Islet precursor cell (in vitro differentiated cells): ENCODE measurements at places on chromosomes 7 and 10.

DNA sequence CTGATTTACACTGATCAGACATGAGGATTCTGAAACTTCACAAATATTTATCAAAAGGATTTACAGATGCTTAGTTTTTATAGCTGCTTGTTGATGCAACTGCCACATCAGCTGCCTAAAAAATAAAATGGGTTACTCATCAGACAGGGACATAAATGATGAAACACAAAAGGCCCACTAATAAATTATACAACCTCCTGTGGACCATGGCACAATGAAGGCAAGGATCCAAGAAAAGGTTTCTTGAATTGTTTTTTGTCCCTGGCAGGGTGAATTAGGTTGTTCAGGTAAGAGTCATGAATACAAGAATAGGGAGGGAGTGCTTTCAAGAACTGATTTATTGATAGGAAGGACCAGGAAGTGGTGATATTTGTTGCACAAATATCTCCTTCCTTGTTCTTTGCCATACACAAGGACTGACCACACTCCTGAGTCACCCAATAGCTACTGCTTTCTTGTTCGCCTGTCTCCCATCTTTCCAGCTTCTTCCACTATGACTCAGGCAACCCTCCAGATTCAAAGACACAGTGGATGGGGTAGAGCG is 234.5 kb downstream of the AHR start:
- no peak for DNase-seq

GRCh38 chr10:49350846-49351532 is 44.9 kb downstream of the DRGX start:
- peak; percentile 21 for DNase-seq

GRCh38 chr7:11951909-11952308 is 119.9 kb upstream of the THSD7A start:
- no peak for DNase-seq

DNA sequence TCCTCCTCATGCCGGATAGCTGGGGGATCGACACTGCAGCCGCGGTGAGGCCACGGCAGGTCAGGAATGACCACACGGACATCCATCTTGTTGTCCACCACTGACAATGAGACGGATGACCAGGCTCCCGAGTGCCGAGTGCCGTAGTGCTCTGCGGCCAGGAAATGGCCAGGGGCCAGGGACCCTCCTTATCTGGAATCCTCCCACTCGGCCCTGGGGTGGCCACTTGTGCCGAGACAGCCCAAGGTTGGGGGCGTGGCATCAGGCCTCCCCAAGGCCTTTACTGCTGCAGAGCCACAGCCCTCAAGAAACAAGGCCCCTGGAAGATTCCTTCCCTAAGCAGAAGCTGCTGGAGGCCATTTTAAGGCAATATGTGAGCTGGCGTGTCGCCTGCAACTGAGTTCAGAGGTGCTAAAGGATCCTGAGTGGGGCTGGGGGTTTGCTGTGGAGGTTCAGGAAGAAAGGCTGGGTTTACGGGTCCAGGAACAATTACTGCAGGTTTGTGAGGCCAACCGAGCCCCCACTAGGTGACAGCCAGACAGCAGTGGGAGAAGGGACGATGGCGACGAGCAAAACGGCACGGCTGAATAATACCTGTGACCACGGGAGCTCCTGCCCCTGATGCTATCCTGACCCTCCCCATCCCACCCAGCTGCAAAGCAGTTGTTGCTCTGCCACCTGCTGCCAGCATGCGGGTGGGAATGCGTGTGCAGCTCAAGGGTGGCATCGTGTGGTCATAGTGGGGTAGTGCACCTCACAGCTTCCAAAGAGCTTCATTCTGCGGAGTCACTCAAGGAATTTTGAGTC is 31.6 kb upstream of the LEP start:
- peak; percentile 88 for DNase-seq

- DNase-seq, result no peak
These were observed 53.0 kb upstream of the C1GALT1 start for GRCh38 chr7:7129381-7129780.

DNA sequence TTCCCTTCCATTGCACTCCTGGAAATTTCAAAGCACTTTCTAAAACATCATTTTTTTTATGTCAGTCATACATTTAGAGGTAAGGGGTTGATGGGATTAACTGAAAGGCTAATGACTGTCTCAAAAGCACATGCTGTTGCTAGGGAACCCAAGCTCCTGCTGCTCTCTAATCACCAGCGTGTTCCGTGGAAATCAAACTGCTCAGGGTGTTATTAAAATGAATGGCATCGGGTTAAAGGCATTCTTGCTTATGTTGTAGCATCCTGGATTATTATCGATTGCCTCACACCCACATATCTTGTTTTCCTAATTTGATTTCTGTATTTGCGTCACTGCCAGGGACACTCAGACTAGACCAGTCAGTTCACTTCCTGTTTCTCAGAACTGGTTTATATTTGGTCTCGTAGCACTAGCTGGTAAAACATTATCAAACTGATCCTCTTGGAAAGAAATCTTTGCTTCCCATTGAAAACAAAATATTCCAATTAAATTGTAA is 216.5 kb upstream of the MKLN1 start:
- no peak for DNase-seq

DNA sequence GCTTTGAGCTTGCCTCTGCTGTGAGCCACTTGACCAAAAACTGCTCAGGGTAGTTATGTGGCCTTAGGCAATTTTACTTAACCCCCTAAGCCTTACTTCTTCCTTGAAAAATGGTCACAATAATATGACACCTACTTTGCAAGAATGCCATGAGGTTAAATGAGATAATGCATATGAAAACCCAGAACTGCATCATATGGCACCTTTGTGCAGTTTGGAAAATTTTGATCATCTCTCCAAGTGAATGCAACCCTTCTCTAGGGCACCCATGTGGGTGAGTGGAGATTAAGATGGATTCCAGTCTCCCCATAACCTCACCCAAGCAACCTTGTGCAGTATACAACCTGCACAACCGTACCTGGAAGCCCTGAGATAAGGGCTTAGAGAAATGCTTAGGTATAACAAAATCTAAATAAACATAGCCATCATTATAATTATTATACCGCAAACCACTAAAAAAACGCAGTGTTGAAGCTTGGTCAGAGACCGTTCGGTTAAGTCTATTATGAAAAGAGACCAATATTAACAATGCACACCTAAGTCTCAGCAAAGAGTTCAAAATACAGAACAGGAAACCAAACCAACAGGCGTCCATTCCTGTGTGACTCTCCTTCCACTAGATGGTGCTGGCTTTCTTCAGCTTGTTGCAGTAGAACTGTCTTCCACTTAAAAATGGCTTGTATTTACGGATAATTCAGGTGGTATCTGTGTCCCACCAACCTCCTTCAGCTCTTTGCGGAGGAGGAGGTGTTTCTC is 21.0 kb upstream of the ASB15 start:
- peak; percentile 68 for DNase-seq

DNA sequence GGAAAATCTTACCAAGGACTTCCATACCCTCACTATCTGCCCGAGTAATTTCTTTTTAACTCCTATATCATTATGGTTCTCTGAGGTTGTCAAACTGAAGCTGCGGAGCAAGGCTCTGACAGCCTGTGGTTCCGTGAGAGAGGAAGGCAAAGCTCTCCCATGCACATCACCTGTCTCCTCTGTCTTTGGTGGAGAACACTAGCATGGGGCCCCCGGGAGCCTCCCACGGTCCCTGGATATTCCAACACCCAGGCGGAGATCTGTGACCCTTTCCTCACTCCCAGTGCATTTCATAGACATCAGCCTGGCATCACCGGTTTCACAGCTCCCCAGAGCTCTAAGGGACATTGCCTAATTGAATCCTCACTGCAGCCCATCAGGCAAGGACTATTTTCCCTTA is 10.4 kb downstream of the RBP4 start:
- peak; percentile 17 for DNase-seq

DNA sequence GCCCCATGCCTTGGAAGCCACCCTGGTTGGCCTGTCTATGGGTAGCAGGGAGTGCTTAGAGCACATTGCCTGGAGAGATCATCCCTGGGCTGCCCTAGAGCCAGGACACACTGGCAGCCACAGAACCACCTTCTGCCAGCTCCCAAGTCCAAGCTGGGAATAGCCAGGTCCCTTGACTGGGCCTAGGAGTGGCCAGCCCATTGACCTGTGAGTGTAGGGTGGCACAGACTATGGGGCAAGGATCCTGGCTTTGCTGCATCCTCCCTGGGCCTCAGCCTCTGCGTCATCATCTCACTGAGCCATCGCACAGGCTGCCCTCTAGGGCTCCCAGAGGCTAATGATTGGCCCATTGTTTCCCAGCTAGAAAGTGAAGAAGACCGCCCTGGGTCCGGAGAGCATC is 7.0 kb downstream of the AQP1 start:
- DNase-seq, result peak; percentile 53

DNA sequence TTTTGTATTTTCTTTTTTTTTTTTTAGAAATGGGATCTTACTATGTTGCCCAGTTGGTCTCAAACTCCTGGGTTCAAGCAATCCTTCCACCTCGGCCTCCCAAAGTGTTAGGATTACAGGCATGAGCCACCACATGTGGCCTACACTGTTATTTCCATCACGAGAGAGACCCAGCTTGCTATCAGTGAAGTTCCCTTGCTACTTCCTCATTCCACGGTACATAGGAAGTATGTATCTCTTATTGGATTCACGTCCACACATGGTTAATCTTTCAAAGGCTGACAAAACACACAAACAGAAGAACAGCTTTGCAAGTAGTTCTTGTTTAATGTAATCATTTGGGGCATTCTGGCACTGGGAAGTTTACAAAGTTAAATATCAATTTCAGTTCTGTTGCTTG is 50.9 kb downstream of the DCLRE1A start:
- DNase-seq, result no peak

GRCh38 chr10:111207500-111207899 is 130.7 kb downstream of the ADRA2A start:
- DNase-seq, result no peak

- DNase-seq, result peak; percentile 58
These were observed 822 bp downstream of the ZC3HAV1L start for GRCh38 chr7:139034855-139035585.

- DNase-seq, result no peak
These were observed 64.6 kb downstream of the GSAP start for GRCh38 chr7:77351539-77352004.

DNA sequence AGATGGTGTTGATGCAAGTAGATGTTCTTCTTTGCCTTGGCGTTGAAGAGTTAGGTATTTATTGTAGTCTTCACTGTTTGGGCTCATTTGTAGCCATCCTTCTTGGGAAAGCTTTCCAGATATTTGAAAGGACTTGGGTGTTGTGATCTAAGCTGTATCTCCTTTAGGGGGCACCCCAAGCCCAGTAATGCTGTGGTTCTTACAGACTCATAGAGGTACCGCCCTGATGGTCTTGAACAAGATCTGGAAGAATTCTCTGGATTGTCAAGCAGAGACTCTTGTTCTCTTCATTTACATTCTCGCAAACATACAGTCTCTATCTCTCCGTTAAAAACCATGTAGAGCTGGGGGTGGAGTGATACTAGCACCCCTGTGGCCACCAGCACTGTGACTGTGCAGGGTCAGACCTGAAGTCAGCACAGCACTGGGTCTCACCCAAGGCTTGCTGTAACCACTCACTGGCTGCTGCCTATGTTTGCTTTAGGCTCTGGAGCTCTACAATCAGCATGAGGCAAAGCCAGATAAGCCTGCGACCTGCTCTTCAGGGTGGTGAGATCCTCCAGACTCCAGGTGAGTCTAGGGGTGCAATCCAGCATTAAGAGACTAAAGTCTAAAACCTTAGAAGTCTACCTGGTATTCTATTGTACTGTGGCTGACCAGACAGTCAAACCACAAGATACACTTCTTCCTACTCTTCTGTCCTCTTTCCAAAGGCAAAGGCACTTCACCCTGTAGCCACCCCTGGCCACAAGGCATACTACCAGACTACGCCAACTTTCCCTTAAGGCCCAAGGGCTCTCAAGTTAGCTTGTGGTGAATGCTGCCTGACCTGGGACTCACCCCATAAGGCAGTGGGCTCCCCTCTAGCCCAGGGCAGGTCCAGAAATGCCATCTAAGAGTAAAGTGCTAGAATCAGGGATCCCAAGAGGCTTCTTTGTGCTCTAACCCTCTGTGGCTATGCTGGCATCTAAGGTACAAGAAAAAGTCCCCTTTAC is 209.7 kb upstream of the TMEM196 start:
- peak; percentile 78 for DNase-seq

DNA sequence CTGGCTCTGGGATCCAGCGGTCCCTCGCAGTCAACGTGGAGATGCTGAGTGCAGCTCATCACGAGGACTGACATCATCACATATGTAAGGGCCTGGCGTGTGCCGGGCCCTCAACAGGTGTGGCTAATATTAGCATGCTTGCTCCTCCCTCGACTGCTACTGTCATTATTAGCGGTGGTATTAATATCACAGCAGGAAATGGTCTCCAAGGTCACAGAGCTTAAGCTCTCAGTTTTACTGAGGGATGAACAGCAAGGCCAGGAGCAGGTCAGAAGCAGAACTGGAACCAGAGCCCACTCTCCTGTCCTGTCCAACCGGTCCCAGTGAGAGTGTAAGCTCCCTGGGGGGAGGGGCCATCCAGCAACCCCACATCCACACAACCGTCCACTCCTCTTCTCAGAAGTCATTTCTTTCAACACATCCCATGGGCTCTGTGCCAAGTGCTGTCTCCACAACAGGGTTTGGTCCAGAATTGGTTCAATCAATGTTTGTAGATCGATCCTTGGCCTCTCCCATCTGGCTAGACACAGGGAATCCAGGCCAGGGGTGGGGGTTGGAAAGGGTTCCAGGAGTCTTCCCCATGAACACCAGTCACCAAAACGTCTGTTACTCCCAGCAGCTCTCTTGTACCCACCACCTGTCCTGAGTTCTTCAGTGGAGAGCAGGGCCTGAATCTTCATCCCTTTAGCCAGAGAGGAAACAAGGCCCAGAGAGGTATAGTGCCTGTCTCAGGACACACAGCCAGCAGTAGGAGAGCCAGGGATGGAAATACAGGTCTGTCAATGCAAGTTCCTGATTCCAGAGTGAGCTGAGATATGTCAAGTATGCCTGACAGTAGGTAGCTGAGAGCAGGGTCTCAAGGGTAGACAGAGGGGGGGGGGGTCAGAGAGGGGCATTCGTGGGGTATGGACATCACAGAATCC is 45.3 kb upstream of the ZMIZ1 start:
- no peak for DNase-seq

DNA sequence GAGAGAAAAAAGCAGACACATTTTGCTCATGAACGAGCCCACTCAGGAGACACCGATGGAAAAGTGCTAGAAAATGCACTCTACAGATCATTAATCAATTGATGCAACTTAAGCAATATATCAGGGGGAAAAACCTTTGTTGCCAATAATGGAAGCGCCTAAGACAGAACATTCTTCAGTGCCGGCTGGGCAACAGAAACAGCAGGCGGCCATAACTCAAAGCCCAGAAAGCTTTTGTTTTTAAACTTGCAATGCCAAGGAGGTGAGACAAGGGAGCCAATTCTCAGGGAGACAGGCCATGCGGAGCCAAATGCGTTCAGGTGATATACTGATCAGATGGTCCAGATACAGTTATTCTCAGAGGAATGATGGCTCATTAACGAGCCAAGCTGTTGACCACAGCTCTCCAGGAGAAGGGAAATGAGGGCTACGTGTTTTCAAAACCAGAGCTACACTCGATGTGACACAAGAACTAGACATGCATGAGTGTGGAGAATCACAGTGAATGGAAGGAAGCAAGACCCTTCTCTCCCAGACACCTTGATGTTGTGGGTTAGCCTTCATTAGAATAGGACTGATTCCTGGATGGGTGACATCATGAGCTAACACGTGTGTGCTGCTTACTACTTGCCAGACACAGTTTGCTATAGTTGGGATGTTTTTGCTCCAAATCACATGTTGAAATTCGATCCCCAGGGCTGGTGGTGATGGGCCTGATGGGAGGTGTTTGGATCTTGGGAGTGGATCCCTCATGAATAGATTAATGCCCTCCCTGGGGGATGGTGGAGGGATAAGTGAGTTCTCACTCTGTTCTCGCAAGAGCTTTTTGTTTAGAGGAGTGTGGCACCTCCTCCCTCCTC is 79.1 kb upstream of the KCNMA1 start:
- no peak for DNase-seq
